Muscle of arm (tissue), 14 donors: ENCODE measurements at places on chromosomes 2 and 18. TPM values are rescaled to one million over a fixed set of nuclear protein-coding genes. Genes with fewer than 3 reads are reported as not detected.
A peak's percentile ranks its signal among the peaks of the same experiment; 100 is the strongest.

DNA sequence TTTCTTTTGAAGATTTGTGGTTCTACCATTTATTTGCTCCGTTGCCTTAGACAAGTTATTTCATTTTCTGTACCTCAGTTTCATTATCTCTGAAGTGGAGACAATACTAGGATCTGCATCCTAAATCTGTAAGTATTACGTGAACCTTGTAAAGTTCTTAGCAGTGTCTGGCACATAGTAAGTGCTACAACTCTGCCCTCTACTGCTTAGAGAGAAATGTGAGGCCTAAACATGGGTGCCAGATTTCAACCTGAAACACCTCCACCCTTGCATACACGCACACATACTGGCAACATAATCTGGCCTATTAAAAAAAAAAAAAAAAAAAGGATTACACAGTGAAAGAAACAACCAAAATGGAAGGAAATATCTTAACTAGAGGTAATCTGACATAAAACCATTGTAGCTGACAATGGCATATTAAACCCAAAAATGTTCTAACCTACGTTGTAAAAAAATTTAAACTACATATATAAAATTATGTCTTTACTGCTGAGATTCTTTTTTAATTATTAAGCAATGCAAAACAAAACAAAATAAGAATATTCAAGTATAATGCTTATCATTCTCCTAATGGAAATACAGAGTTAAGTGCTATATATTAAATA lies 132.6 kb downstream of the MAP2 start:
- DNase-seq = no peak

DNA sequence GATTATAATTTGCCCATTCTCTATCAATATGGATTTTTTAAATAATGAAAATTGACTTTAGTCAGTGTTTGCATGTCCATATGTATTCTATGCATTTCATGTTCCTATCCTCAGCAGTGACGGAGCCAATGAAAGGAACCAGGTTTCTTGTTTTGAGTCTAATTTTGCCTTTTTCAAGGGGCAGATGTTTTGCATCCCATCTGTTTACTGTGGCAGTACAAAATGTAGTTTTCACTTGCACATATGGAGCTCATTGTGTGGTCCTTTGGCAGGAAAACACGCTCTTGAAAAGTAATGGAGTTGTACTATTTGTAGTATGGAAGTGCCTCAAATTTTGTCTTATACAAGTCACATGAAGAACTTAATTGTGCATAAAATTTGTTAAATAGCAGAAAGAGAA lies 127.8 kb downstream of the AGPS start:
- peak; percentile 70 for DNase-seq

DNA sequence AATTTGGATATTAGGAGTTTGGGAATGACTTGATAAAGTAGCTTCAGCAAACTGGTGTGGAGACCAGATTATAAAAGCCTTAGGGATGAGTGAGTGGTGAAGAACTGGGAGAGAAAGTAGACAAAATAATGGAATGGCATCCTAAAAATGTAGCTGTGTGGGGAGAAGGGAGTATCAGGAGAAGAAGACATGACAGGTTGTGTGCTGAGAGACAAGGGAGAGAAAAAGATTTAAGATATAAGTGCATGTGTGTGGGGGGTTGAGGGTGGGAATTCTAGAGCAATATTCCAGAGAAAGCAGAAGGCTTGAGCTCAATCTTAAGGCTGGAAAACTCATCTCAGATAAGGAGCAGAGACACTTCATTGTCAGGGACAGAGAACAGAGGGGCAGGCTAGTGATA lies 159.5 kb downstream of the HNMT start:
- DNase-seq = no peak

GRCh38 chr2:111054791-111055691 lies 65.7 kb upstream of the BCL2L11 start:
- no peak for DNase-seq

- DNase-seq = peak; percentile 95
Observed at GRCh38 chr2:85132834-85133637, at the start of gene TCF7L1. Gene TCF7L1 (plus strand): TSS chr2:85133392. CDS start chr2:85133685, 293 bp downstream.

- no peak for DNase-seq
Observed at GRCh38 chr2:127146820-127147502, 40.0 kb upstream of the BIN1 start.

DNA sequence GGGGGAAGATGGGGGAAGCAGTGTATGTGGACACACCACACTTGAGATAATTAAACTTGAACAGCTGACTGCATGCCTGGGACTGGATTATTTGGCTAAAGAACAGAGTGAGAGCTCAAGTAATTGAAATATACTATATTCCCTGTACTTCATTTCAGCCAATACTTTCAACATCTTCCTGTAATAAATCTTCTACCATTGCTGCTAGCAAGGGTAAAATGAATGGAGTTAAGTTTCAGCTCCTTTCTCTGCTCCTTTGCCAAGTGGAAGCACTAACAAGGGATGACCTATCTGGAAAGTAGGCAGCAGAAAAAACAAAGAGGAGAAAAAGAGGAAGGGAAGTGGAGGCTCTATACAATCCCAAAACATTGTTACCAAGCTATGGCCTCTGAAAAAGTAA lies 50.9 kb downstream of the MMADHC start:
- DNase-seq = no peak

- no peak for DNase-seq
Observed at GRCh38 chr18:31454066-31454708, 6.6 kb downstream of the DSG3 start.

GRCh38 chr18:25759111-25759510 lies 331.3 kb downstream of the SS18 start:
- no peak for DNase-seq

GRCh38 chr2:210919128-210919527 lies 362.7 kb downstream of the CPS1 start:
- DNase-seq = no peak

- DNase-seq = no peak
Observed at GRCh38 chr2:62506421-62506750, 391 bp upstream of the TMEM17 start.

GRCh38 chr2:203330434-203330833 lies 2.2 kb downstream of the ABI2 start:
- DNase-seq = no peak

DNA sequence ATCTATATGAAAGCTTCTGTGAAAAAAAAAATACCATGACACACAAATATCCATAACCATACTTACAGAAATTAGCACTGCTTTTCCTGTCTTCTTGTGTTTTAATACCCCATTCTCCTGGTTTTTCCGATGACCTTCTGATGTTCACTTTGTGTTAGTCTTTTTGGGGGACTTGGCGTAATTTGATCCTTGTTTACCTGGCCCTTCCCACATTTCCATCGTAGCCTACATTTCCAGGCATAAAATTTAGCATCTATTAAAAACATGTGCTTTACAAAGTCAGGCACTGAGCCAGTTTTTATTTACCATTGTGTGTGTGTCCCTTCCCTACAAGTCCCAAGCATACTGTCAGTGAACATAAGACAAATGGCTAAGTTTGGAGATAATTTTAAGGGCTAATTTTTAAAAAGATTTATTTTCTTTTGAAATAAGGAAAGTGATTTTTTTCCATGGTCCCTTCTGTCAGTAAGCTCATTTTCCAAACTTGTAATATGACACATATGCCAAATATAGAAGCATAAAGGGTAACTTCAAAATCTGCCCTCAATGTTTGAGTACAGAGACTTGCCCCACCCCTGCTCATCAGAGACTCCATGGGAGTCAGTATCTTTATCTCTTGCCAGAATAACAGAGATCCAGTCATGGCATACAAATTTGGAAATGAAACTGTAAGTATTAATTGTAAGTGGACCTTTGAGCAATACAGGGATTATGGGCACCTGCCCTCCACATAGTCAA lies 27.3 kb downstream of the SESTD1 start:
- no peak for DNase-seq

- DNase-seq = peak; percentile 93
Observed at GRCh38 chr2:176140513-176141317, 10.6 kb upstream of the HOXD4 start.

DNA sequence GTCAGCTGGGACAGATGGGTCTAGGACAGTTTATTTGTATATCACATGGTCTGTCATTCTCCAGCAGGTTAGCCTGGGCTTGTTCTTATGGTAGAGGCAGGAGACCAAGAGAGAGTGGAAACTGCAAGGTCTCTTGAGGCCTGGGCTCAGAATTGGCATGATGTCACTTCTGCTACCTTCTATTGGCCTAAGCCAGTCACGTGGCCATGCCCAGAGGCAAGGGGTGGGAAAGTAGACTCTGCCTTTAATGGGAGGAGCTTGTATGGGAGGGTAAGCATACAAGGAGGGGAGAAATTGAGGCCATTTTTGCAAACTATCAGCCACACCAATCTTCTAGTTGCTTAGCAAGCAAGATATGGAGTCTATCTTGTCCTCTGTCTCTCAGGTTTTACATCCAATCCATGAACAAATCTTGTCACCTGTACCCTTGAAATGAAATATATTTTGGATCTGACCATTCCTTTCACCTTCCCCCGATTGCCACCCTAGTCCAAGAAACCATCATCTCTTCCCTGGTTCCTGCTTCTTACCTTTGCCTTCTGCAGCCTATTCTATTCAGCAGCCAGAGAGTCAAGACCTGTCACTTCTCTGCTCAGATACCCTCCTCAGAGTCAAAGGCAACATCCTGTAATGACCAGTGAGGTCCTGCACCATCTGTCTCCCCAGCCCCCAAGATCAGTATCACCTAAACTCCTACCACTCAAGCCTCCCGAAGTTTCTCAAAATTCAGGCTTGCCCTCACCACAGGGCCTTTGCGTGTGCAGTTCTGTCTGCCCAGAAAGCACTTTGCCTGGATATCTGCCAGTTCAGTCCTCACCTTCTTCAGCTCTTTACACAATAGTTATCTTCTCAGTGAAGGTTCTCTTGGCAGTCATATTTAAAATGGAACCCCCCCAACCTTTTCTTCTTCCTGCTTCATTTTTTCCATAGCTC lies 240.0 kb downstream of the LOXHD1 start:
- no peak for DNase-seq

DNA sequence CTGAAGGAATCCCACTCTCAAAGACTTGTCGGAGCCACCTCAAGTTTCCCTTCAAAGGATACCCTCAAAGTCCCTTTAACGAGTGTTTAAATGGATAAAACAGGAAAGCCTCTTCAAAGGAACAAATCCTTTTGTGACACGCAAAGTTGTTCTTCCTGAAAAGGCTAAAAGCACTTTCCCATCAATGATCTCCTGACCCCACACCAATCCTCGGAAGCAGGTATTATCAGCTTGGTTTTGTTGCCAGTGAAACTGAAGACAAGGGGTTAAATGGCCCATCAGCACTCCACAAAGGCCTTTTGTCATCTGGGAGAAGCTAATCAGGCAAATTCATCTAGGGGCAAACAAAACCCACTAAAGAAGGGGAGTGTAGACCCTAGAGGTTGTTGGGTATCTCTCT lies 418.0 kb upstream of the ID2 start:
- no peak for DNase-seq

- no peak for DNase-seq
Observed at GRCh38 chr2:171521361-171522051, 768 bp upstream of the CYBRD1 start.

DNA sequence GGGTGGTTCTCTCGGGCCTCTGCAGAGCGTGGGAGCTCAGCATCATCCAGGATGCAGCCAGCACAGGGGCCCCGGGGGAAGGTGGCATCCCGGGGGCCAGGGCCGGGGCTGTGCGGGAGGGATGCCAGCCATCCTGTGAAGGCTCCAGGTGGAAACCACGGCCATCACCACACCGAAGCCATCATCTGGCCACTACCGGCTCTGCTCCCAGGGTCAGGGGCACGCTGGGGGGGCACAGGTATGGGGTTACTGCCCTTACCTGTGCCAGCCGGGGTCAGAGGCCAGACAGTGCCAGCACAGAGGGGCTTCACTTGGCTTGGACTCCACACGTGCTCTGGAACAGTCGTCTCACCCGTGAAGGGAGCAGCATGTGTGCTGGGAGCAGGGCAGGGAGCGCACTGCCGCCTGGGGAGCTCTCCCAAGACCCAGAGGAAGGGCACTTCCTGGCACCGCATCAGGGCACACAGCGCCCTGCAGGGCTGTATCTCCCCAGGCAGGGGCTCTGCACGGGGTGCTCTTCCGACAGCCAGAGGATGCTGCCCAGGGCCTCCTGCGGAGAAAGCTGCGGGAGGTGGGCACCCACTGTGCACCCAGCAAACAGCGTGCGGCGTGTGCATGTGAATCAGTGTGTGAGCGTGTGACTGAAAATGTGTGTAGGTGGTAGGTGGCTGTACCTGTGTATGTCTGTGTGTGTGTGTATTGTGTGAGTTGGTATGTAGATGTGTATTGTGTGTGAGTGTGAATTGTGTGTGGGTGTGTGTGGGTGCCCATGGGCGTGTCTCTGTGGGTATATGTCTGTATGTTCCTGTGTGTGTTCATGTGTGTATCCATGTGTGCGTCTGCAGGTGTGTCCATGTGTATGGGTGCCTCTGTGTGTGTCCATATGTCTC lies 75.0 kb downstream of the PTGR3 start:
- DNase-seq = no peak

The MAIP1 gene
- polyA plus RNA-seq = 20.3 TPM

The TUBA3D gene
- polyA plus RNA-seq = 0.25 TPM

The INPP5D gene
- polyA plus RNA-seq = not detected

The HOXD13 gene
- polyA plus RNA-seq = 0.30 TPM
